Activated naive CD8-positive, alpha-beta T cell treated with anti-CD3 and anti-CD28 coated beads for 36 hours (primary cell): ENCODE measurements at places on chromosomes 13 and 19.

GRCh38 chr19:41016488-41017071 is 25.5 kb downstream of the CYP2B6 start:
- no peak for DNase-seq

DNA sequence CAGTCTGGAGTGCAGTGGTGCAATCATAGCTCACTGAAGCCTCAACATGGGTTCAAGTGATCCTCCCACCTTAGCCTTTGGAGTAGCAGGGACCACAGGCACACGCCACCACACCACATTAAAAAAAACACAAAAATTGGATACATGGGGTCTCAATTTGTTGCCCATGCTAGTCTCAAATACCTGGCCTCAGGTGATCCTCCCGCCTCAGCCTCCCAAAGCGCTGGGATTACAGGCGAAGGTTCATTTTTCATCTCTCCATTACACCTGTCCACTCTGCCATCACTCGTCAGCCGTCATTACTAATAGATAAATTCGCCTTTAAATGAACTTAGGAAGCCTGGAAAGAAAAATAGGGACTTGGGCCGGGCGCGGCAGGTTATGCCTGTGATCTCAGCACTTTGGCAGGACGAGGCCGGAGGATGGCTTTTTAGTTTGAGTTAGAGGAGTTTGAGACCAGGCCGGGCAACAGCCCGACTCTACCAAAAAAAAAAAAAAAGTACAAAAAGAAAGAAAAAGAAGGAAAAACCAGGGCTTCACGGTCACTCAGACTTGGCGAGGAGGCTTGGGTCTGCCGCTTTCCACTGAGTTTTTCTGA is 685 bp upstream of the SUPT5H start:
- no peak for DNase-seq

DNA sequence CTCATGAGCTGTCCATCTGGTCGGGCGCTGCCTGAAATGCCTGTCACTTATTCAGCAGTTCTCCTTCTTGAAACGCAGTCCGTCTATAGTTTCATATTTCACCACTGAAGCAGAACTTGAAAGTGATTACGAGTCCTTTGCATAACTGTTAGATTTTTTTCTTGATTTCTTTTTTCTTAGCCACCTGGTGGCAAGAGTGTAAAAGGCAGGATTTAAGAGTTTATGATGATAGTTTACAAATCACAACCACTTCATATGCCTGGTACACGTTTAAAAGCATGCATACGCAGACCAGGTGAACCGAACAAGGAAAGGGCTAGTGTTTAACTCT is 45.8 kb downstream of the GGACT start:
- no peak for DNase-seq

DNA sequence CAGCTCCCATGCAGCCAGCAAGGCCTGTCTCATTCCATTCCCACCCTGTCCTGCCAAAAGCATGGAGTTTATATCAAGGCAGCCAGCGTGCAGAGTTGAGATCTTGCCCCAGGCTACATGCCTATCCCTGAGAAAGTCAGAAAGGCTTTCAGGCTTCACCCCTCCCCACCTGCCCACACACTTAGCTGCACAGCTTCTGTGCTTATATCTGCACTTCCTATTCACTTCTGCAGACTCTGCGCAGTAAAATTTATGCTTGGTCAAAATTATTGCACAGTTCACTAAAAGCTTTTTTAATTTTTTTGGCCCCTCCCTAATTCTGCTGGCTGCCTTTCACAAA is 12.5 kb upstream of the ZNF675 start:
- DNase-seq: no peak

DNA sequence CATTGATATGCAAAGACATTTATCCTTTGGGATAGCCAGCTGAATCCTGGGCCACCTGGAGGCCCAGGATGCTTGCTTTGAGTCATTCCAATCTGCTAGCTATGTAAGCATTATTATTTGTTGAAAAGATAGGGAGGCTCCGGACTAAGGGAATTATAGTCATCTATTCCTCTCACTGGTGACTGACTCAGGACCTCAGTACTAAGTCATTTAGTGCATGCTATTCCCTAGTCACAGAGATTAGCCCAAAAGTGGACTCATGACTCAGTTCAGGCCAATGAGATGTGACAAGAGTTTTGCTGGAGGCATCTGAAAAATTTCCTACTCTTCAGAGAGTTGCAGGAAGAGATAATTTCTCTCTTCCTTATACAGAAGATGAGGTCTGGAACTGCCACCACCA is 67.9 kb upstream of the ITM2B start:
- no peak for DNase-seq

GRCh38 chr19:15297416-15298224 is 34.7 kb downstream of the BRD4 start:
- DNase-seq: no peak

DNA sequence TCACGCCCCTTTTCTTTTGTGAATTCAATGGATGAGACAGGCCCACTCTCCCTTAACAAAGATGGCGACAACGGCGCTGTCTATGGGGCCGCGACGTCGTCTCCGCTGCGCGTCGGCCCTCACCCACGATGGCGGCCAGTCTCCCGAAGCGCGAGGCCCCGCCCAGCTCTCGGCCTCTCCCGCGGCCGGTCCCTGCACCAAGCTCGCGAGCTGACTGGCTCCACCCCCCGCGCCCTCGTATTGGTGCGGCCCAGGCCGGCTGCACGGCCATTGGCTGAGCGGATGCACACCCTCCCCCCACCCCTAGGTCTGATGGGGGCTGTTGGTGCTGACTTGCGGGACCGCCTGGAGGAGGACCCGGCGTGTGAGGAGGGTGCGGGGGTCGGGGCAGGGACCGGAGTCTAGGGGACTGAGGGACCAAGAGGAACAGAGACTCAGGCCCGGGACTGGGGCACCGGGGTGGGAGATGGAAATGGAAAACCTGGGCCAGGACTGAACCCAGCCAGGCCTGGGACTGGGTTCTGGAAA is 4.8 kb downstream of the SPHK2 start:
- peak; percentile 100 for DNase-seq

DNA sequence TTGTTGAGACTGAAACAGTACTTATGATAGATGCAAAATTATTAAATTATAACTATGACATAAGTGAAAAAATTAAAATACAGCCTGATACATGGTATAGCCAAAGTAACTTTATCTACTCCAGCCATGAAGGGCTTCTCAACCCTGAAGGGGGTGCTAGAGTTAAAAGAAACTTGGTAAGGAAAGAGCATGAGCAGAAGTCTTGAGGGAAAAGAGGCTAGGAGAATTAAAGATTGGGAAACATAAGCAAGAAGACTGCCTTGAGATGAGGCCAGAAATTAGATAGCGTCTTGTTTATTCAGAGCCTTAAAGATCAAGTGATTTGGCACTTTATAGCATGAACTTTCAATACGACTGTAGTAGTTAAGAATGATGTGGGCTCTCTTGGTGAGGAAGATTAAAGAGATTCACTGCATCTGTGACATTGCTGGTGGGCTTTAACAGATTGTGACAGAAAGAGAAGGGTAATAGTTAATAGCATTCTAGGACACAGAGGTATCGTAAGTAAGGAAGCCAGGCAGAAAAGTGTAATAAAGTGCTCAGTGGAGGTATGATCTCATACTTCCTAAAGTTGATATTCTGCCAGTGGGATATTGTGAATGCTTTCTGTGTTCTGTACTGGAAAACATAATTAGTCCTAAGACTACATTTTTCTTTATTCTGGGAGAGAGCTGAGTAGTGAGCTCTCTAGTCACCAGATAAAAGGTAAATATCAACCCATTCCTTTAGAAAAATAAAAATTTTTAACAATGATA is 385.4 kb upstream of the PRR20A start:
- no peak for DNase-seq
